ENCODE measurements at places on chromosomes 16 and 17. TPM values are rescaled to one million over a fixed set of nuclear protein-coding genes. Genes with fewer than 3 reads are reported as not detected.

NLRC3 gene
- total RNA-seq, result 0.03 TPM

SMPD3 gene
- 0.25 TPM for total RNA-seq

MT4 gene
- not detected for total RNA-seq

SCNN1B gene
- 0.68 TPM for total RNA-seq

VMO1 gene
- total RNA-seq, result 1.1 TPM

QPRT gene
- total RNA-seq, result 0.53 TPM

ATP6V0C gene
- 136 TPM for total RNA-seq

NPTX1 gene
- total RNA-seq, result 210 TPM

SYCE1L gene
- 2.5 TPM for total RNA-seq

KRT15 gene
- 2.5 TPM for total RNA-seq

TAT gene
- total RNA-seq, result 0.06 TPM
